Testis (tissue), 5 donors: ENCODE measurements at places on chromosomes 13 and 19.

GRCh38 chr13:50152224-50152623 is 137.0 kb downstream of the KCNRG start:
- no peak for DNase-seq

- peak; percentile 71 for DNase-seq
Observed at GRCh38 chr19:7874076-7874896, at the start of gene PRR36. PRR36 (minus strand) TSS chr19:7874390; CDS start chr19:7873689, 701 bp downstream.

GRCh38 chr19:31330237-31330636 is 19.0 kb downstream of the TSHZ3 start:
- no peak for DNase-seq

DNA sequence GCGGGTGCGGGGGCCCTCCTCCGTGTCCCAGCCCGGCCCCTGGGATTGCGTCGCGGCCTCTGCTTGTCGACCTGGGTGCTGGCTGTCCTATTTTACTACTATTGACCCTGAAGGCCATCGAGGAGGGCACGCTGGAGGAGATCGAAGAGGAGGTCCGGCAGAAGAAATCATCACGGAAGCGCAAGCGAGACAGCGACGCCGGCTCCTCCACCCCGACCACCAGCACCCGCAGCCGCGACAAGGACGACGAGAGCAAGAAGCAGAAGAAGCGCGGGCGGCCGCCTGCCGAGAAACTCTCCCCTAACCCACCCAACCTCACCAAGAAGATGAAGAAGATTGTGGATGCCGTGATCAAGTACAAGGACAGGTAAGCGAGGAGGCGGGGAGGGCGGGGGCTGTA is 48.1 kb upstream of the LDLR start:
- DNase-seq: no peak

- DNase-seq: no peak
Observed at GRCh38 chr13:27978301-27978968, 9.3 kb upstream of the CDX2 start.

DNA sequence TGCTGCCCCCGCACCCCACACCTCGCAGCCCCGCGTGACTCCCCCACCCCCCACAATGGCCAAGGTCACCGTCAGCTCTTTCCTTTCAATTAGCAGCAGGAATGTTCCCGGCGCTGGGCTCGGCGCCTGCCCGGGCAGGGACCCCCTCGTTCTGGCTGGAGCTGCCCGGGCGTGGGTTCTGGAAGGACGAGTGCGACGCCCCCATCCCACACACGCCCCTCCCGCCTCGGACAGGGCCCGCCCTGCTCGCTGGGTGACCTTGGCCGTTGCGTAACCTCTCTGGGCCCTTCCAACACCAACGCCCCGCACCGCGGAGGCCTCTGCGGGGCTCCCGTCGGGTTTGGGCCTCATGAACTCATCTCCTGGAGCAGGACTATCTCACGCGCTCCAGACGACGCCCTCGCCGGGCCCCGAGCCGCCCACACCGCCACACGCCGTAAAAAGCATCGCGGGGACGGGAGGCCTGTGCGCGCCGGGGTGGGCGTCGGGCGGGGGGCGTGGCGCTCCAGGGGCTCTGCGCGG is 10.3 kb downstream of the PALM start:
- DNase-seq: peak; percentile 82

GRCh38 chr19:18696023-18696422 is 12.5 kb downstream of the CRTC1 start:
- no peak for DNase-seq

DNA sequence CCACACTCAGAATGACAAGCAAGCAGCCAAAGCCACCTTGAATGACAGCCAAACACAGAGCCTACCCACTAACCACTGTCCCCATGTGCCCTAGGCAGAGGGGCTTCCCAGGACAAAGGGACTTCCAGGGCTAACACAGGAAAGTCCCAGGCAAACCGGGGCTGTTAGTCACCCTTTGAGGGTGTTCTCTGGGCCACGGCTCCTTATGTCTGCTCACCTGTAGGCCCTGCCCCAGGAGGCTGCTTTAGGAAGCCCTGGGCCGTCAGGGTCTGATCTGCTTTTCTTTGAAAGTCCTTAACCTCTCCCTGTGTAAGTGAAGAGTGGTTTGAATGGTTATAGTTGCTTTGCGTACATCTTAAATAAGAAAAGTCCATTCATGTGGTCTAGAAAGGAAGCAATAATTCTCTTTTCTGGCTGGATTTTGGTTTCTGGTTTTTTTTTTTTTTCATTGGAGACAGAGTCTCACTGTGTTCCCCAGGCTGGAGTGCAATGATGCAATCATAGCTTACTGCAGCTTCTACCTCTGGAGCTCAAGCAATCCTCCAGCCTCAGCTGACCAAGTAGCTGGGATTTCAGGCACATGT is 161.4 kb downstream of the EFNB2 start:
- no peak for DNase-seq

- DNase-seq: peak; percentile 93
Observed at GRCh38 chr19:5128251-5128935, 159.5 kb downstream of the KDM4B start.

- DNase-seq: no peak
Observed at GRCh38 chr13:38821770-38822551, 135.1 kb downstream of the FREM2 start.

DNA sequence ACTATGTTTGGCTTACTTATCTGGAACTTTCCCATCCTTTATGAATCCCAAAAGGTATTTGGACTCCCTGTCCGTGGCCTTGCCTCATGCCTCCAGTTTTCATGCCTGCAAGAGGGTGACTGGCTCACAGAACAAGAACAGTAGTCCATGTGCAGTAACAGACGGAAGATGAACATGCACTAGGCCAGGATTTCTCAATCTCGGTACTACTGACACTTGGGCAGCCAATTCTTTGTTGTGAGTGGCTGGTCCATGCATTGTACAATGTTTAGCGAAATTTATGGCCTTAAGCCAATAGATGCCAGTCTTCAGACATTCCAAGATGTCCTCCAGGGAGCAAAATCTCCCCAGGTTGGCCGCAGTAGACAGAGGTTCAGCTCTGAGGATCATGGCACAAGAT is 61.9 kb downstream of the DOCK9 start:
- no peak for DNase-seq

- DNase-seq: no peak
Observed at GRCh38 chr19:4279530-4280422, 710 bp downstream of the SHD start.

DNA sequence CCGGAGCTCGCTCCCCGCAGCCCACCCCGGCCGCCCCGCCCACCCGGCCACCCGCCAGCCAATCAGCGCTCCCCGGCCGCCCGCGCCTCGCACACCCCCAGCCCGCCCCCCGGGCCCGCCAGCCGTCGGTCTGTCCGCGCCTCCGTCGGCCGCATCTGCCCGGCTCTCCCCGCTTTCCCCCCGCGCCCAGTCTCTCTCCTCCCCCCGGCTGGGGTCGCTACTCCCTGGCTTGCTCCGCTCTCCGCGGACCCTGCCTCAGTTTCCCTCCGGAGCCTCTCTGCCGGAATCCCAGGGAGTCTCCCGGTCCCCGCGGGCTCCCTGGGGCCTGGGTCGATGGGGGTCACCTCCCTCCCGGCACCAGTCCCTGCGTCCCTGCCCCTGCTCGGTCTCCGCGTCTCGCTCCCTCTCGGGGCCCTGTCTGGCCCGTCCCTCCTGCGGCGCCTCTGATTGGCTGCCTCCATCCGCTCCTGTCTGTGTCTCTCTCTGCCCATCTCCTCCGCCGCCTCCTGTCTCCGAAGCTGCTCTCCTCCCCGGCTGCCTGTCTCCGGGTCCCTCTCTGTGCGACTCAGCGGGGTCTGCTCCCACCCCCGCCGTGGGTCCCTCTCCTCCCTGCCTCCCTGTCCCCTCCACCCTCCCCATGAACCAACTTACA is 484 bp downstream of the IL11 start:
- DNase-seq: peak; percentile 50

GRCh38 chr19:47044946-47045866 is 3.2 kb downstream of the TMEM160 start:
- DNase-seq: no peak

DNA sequence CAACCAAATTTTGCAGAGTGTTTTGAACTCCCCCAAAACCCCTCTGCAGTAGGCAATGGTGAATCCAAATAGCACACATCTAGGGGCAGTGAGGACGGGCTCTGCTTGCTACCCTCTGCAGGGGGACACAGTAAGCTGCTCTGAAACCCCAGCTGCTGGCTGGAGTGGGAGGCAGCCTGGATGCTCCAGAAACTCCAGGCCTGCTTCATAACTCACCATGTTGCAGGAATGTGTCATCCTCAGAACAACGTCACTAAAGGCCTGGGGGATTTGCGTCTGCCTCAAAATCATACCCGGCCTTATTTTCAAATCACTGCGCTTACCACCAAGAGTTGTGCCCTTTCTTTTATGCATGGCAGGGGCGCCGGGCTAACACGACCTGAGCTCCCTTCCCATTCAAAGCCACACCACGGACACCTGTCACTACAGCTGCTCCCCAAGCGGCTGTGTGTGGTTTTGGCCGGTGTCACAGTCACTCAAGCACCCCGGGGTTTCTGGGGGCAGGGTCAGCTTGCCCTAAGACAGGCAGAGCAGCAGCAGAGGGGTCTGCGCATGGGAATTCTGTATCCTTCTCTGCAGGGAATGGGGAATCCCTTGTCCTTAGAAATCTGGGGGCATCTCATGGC is 93.9 kb downstream of the TSHZ3 start:
- DNase-seq: no peak

GRCh38 chr13:77545626-77546412 is 10.3 kb downstream of the SCEL start:
- DNase-seq: no peak

GRCh38 chr19:46513461-46514236 is 18.0 kb upstream of the PNMA8B start:
- peak; percentile 83 for DNase-seq

- no peak for DNase-seq
Observed at GRCh38 chr19:34260771-34261173, 6.4 kb downstream of the GARRE1 start.
